ENCODE measurements at places on chromosomes 3 and 15.

DNA sequence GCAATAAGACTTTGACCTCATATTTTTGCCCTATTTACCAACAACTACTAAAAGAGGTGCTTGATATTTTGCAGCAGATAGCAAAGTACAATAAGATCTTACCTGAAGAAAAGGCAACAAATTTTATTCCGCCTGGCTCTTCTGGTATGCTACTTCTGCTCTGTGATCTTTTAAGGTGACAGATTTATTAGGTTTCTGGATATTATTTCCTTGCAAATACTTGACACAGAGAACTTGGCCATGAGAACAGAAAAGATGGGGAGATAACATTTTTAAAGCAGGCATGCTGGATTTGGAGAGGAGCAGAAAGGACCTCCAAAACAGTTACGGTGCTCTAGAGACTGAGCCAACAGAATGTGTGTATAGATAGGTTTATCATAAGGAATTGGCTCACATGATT, 86.7 kb upstream of the RNF7 start:
- DNase-seq = no peak

DNA sequence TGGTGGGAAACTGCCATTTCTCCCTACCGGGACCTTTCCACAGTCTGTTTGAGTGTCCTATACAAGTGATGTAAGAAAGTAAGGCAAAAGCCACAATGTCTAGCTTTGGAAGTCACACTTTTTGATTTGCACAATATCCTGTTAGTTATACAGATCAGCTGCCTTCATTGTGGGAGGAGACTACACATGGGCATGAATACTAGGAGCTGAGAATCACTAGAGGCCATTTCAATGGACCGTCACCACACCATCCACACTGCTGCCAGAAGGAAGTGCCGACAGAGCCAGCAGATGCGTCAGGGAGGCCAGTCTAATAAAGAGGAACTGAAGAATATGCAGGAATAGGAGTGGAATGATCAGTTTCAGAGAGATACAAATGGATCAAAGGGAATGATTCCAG, 65.8 kb downstream of the SCN11A start:
- no peak for DNase-seq

DNA sequence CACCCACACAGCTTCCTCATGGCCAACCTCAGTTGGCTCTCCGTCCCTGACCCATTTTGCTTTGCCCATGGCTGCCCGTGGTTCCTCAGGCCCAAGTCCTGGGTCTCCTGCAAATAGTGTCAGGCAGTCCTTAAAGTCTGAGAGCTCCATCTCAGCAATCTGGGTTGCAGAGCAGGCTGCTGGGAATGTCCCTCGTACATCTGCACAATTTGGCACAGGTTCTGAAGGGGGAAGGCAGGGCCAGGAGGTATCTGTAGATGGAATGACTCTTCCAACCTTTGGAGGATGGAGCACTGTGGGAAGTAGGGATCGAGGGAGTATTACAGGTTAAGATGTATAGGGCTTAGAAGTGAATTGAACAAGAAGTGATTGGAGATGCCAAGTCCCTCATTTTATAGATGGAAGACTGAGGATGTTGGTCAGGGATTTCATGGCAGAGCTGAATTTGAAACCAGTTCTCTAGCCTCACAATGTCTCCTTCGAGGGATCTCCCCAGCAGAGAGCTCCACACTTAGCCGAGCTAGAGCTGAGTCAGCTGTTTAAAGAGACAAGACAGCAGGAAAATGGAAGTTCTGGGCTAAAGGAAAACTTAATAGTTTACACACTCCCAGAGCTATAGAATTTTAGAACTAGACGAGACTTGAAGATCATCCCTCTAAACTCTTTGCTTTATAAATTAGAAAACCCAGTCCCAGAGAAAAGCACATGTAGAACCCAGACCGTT, 9.2 kb downstream of the CKMT1A start:
- DNase-seq = no peak

DNA sequence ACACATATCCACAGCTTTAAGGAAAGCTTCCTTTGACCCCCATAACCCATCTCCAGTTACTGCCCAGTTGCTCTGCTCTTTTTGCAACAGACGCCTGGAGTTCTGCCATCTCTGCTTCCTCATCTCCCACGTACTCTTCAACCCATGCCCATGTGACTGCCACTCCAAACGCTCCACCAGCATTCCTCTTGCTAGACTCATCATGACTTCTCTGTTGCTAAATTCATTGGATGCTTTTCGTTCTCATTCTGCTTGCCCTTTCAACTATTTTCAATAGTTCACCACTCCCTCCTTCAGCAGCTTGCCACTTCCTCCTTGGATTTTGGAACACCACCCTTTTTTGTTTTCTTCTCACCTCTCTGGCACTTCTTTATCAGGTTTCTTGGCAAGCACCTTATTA, 2.7 kb upstream of the KNSTRN start:
- peak; percentile 78 for DNase-seq

- no peak for DNase-seq
These were observed 295.1 kb downstream of the CHST2 start for GRCh38 chr3:143414571-143415253.

DNA sequence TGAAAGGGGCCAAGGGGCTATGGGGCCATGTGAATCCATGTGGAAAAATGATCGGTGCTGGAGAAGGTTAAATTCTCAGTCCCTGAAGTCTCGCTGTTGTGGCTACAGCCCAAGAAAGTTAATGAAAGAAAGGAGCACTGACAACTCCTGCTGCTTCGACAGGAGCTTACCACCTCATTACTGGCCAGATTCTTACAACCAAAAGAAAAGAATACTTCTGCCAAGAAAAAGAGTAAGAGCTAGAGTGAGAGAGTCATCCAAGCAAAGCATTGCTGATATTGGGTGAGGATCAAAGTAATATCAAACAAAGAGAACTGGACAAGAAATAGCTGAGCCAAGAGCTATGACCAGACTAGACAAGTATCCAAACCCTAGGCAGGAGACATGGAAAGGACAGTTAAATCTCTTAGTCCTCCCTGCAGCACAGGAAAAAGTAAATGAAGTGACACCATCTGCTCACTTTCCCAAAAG, 348.4 kb upstream of the PLSCR5 start:
- peak; percentile 92 for DNase-seq

- no peak for DNase-seq
These were observed 89.2 kb downstream of the CORO2B start for GRCh38 chr15:68667800-68668625.

- DNase-seq = no peak
These were observed 393.7 kb downstream of the FEZF2 start for GRCh38 chr3:61979638-61980037.

- no peak for DNase-seq
These were observed 18.4 kb downstream of the ACKR2 start for GRCh38 chr3:42827654-42828053.

DNA sequence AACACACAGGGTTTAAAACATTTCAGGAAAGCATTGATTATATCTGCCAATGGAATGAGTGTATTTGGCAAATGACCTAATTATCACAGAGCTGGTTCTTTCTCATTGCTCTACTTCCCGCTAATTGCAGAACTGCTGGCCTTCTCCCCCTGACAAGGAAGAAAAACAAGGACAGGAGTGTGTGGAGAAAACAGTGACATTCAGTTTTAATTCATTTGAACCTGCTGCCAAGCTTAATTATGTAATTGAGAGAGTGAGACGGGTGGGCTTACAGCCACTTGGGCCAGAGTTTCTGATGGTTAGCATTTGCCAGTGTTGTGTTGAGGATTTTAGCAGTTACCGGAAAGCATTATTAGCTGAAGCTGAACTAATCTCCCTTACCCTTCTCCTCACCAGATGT, 301.4 kb downstream of the RBMS3 start:
- no peak for DNase-seq

- DNase-seq = no peak
These were observed 7.1 kb upstream of the FBN1 start for GRCh38 chr15:48652510-48653076.

DNA sequence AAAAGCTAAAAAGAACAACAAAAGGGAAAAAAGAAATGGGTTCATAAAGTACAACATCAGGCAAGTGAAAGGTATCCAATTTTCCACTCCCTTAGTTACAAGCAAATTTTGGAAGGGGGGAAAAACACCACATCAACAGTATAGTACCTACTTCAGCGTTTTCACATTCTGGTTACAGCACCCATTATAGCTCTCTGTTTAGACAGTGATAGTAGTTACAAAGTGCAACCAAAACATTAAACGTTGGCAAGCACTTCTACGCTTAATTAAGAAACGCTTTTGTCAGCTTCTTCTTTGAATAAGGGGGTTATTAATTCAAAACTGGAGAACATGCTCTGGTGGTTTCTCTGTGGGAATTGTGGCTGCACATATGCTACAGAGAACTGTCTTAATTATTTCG, 180.2 kb downstream of the VPS13C start:
- peak; percentile 11 for DNase-seq

DNA sequence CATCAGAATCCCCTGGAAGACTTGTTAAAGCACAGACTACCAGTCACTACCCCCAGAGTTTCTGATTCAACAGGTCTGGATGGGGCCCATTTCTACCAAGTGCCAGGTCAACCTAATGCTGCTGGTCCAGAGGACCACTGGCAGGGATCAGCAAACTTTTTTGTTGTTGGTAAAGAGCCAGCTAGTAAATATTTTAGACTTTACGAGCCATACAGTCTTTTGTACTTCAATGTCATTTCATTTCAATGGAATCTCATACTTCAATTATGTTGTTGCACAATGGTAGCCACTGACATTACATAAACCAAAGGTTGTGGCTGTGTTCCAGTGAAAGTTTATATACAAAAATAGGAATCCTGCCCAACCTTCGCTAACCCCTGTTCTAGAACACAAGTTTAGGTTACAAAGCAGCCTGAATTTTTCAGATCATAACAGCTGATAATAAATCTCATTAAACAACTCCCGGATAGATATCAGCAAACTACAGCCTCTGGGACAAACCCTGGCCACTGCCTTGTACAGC, 28.7 kb downstream of the ULK4 start:
- peak; percentile 79 for DNase-seq

- DNase-seq = no peak
These were observed 44.6 kb downstream of the HES1 start for GRCh38 chr3:194180570-194180969.

DNA sequence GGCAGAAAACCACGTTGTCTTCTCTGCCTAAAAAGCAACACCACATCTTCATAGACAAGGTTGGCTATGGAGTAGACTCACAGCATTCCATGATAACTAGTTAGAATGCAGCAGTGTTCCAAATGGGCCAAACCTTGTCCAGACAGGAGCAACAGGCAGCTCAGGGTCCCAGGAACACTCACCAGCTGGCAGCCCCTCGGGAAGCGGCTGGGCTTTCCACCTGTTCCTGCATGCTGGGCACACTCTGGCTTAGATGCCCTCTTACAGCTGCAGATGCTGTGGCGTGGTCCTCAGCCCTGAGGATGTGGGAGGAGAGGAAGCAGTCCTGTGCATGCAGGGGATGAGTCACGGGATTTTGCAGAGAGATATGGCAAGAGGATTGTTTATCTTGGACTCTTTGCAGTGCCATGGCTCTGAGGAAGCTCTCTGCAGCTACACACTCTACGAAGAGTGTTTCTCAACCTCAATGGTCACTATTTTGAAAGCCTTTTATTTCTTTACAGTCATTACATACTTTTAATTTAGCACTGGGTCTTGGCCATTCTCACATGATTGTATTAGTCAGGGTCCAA, 11.3 kb downstream of the NRROS start:
- DNase-seq = peak; percentile 95

DNA sequence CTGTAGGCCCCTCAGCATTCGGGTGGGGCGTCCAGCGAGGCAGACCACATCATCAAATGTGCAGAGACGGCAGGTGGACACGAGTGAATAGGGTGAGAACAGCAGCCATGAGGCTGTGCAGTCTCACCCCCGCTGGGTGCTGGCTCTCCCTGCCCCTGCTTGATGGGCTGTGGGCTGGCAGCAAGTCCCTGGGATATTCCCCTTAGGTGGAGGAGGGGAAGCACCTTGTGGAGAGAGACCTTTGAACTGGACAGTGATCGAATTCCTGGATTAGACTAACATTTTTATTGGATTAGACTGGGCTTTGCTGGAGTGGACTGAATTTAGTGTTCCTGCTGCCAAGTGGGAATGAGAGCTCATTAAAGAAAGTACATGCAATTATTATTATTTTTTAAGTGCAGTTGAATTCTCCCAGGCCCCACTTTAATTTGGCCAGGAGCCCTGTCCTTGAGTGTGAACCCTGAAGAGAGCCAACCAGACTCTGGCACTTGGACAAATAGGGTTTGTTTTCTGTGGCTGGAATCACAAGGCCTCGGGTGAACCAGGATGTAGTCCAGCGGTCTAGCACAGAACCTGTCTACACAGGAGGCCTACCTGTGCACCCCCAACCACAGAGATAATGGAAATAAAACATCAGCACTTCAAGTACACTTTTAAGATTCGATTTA, 193.1 kb downstream of the ABHD5 start:
- no peak for DNase-seq

DNA sequence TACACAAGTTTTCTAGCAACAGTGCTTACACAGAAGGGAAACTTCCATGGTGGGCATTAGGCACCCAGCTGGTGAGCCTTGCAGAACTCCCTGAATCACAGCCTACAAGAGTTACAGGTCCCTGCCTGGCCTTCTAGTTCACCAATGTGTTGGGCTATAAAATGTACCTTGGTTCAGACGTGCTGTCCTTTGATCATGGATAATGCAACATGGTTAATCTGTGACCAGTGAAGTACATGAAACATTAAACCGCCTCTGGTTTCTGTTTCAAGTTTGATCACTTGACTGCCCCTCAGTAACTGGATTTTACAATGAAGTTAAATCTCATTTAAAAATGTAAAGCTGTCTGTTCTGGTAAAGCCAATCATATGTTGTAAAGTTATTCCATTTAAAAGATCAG, 51.8 kb downstream of the FMN1 start:
- no peak for DNase-seq

- DNase-seq = no peak
These were observed 20.3 kb upstream of the NR2E3 start for GRCh38 chr15:71790081-71790480.

DNA sequence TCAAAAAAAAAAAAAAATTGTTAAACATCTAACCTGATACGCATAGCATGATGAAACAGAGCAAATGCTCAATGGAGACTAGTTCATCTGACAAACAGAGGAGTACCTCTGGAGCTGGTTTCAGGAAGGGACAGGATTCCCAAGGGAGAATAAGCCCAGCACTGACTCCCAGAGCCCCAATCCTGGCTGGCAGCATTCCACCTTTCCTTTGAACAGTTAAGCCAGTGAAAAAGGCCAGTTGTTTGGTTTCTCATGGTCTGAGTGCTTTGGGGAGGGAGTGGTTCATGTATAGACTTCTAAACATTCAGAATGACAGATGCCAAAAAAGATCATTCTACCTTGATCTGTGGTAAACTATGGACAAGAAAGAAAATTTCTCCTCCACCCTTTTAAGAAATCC, 277.9 kb upstream of the RARB start:
- DNase-seq = no peak

Data from astrocyte of the cerebellum (primary cell).